ENCODE measurements at places on chromosomes 4 and X.

GRCh38 chr4:140875746-140876452, 119.7 kb upstream of the TBC1D9 start:
- no peak for DNase-seq

DNA sequence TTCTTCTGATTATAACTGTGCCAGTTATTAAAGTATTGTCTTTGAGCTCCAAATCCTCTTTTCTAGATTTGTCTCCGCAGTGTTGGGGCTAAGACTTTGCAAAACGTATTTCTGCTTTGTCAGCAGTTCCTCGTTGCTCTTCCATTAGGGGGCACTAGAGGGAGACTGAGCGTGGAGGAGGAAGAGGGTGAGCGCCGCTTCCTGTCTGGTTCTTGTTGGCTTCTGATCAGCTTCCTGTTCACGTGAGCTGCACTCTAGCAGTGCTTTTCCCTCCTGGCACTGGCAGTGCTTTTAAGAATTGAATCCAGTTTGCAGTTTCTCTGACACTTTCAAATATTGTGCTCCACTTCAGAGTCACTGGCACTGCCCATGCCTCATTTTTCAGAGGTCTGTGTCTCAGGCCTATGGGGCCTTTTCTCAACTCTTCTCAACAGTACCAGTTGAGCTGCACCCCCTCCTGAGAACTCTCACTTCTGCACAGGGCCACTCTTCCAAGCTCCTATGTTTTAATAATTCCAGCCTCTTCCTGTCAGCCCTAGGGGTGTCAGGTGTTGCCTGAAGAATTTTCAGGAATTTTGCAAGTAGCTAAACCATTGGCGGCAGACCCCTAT, 54.4 kb upstream of the LCORL start:
- DNase-seq: no peak

- DNase-seq: no peak
Measured at GRCh38 chrX:2710041-2710840, 19.1 kb downstream of the CD99 start.

GRCh38 chr4:55069248-55069647, 56.1 kb downstream of the KDR start:
- DNase-seq: no peak

DNA sequence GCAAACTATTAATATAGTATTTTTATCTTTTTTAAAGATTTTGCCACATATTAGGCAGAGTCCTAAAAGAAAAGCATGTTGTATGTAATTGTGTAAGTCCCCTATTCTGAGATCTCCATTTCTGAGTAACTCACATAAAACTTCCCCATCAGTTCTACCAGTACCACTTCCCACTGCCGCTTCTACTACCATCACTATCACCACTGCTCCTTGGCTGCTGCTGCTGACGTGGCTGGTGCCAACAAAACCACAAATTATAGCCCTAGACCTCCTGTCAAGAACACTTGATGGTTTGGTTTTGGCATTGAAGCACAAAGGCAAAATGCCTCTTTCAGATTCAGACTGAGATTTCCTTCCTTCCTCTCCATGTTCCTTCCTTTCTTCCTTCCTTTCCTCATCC, 106.4 kb downstream of the MMRN1 start:
- DNase-seq: no peak
